ENCODE measurements at places on chromosomes 7 and 10. TPM values are rescaled to one million over a fixed set of nuclear protein-coding genes. Genes with fewer than 3 reads are reported as not detected.

- no peak for DNase-seq
Measured at GRCh38 chr7:31056775-31057346, 4.8 kb downstream of the ADCYAP1R1 start.

- no peak for DNase-seq
Measured at GRCh38 chr10:48759113-48759901, 74.6 kb downstream of the WDFY4 start.

DNA sequence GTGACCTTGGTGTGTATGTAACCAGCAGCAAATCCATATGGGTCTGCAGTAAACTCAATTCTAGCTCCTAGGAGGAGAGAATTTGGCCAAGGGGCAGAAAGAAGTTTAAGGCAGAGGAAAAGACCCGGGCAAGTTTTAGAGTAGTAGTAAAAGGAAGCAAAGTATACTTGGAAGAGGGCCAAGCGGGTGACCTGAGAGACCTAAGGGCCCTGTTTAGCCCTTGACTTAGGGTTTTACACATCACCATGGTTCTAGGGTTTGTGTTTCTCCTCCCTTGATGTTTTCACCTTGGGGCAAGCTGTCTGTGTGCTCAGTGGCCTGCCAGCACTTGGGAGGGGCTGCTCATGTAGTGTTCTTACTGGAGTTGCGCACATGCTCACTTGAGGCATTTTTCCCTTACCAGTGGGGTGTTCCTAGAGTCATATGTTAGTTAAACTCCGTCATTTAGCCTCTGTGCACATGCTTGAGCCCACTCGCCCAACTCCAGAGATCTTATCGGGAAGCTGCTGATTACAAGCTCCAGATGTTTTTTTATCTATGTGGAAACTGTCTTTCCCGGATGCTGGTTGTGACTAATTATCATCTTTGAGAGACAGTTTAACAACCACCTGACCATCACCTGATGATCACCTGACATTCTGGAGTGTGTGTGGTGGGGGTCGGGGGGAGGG, 137.6 kb upstream of the PRSS1 start:
- peak; percentile 32 for DNase-seq

DNA sequence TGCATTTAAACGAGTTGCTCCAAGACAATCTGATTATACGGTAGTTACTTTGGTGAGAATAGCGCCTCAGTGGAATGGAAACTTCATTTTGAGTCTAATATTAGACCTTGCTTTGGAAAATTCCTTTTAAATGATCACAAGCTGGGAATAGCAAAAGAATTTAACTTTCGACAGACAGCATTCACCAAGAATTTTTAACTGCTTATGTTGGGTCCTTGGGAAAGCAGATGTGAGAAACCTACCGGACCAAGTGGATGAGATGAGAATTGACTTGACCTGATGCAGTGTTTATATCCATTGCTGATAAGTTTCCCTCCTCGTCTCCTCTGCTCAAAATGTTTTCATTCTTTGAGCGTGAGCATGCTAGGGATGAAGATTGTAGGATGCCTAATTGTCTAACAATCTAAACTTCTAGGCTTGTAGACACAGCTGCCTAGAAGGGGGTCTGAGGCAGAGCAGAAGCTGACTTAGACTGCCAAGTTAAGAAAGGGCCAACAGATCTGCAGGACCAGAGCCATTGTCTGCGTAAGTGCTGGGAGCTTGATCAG, 126.9 kb downstream of the CNNM2 start:
- DNase-seq: no peak

LRRC61 gene
- 34.0 TPM for total RNA-seq

- DNase-seq: peak; percentile 50
Measured at GRCh38 chr10:27819781-27820531, 74.3 kb upstream of the MKX start.

DNA sequence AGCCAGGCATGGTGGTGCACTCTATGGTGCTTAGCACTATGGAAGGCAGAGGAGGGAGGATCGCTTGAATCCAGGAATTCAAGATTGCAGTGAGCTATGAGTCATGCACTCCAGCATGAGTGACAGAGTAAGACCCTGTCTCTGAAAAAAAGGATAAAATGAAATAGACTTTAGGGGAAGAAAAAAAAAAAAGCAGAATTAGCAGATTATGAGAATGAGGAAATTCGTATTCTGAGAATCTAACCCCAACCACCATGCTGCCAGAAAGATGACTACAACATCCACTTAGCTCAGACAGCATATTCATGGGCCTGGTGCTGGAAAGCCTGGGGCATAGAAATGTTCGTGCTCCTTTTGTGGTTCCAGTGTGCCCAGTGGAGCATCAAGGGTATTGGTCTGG, 63.3 kb downstream of the TMEM26 start:
- DNase-seq: no peak

GRCh38 chr10:101292194-101293006, 61.6 kb upstream of the BTRC start:
- peak; percentile 52 for DNase-seq

GRCh38 chr10:23702977-23703414, 264.1 kb downstream of the OTUD1 start:
- peak; percentile 71 for DNase-seq

PON1 gene
- not detected for total RNA-seq

- no peak for DNase-seq
Measured at GRCh38 chr7:66877577-66878300, 43.3 kb upstream of the TMEM248 start.

CCL26 gene
- total RNA-seq: not detected

GRCh38 chr10:17851611-17852010, 42.5 kb downstream of the MRC1 start:
- DNase-seq: no peak

GRCh38 chr10:92313750-92314149, 22.8 kb downstream of the MARCHF5 start:
- DNase-seq: no peak

- DNase-seq: peak; percentile 15
Measured at GRCh38 chr10:129491123-129491734, 24.2 kb downstream of the MGMT start.

DNA sequence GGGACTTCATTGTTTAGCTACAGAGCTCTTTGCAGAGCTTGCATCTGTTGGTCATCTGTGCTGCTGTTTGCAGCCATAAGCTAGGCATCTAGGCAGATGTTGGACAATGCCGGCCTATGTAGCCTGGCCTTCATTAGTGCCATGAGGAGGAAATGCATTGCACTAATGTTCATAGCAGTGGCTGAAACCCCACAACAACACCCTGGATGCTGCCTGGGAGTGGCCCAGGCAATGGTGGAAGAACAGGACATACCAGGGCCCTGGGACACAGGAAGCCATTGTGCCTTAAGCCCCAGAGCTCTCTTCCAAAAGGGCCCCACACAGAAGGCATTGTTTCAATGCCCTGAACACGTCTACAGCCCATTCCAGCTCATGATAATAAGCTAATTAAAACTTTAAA, 131.5 kb upstream of the LYZL1 start:
- no peak for DNase-seq

- peak; percentile 21 for DNase-seq
Measured at GRCh38 chr7:43071604-43072003, 40.8 kb upstream of the HECW1 start.

CPA2 gene
- total RNA-seq: 1.9 TPM

DNA sequence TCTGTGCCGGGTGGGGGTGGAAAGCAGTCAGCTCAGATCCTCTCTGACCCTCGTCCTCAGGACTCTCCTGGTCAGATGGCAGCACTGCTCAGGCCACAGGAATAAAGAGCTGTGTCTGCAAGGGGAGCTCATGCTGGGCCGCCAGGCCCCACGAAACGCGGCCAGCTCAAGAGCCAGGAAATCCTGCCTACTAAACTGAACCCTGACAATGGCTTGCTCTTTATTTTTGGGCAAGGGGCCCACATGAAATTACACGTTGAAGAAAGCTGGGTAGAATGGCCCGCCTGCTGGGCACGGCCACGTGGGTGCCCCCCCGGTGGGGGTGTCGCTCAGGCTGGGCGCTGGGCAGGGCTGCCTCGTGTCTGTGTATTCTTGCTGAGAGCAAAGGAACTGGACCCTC, 103.0 kb downstream of the ITIH5 start:
- no peak for DNase-seq

DNA sequence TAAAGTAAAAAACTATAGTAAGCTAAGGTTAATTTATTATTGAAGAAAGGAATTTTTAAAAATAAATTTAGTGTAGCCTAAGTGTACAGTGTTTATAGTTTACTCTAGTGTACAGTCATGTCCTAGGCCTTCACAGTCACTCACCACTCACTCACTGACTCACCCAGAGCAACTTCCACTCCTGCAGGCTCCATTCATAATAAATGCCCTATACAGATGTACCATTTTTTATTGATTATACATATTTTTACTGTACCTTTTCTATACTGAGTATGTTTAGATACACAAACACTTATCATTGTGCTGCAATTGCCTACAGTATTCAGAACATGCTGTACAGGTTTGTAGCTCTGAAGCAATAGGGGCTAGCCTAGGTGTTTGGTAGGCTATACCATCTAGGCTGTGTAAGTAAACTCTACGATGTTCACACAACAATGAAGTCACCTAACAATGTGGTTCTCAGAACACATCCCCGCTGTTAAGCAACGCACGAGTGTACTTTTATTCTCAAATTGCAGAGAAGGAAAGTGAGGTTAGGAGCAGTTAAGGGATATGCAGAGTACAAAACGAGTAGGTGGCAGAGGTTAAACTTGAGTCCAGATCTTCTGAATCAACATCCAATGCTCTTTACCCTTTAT, 38.9 kb upstream of the PLCE1 start:
- DNase-seq: no peak

- no peak for DNase-seq
Measured at GRCh38 chr10:86451604-86451960, 70.0 kb downstream of the WAPL start.

- no peak for DNase-seq
Measured at GRCh38 chr10:26543567-26544306, 105.6 kb downstream of the APBB1IP start.

TLL2 gene
- total RNA-seq: 0.15 TPM

GRCh38 chr7:36304099-36304425, 85.6 kb upstream of the ANLN start:
- DNase-seq: no peak

SLC18A3 gene
- total RNA-seq: not detected

DNA sequence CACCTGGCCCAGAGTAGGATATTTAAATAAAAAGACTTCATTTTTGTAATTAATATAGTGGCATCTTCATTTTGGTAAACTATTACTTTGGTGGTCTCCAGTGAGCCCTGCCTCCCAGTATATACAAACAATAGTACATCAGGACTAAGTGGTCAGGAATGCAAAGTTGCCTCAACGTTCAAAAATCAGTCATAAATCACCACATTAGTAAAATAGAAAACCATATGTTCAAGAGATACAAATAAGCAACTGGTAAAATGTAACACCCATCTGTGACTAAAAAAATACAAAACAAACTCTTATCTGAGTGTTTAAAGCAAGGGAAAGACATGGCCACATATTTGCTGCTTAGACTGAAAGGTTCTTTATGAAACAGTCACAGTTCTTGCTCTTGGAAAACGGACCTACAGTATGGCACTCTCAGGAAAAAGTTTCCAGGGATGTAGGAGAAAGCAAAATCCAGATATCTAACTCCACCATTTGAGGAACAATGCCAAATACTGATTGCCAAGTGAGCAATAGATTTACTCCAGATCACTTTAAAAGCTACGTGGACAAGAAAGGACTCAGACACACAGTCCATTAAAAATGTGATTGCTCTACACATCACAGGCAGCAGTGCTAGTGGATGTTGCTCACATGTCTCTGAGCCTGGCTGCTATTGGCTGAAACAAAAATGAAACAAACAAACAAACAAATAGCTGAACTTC, 15.1 kb upstream of the RHOBTB1 start:
- DNase-seq: no peak

DNA sequence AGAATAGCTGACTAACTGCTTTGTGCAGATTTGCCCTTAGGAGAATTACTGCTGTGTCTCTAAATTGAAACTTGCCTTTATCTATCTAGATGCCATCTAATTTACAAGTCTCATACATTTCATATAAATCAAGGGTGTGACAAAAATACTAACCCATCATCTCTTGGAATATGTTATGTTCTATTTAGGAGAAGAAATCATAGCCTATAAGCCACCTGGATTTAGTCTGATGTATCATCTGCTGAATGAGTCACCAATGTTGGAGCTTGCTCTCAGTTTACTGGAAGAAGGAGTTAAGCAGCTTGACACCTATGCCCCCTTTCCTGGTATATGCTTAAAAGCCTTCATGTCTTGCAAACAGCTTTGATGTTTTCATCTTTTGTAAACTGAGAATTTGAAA, 43.5 kb downstream of the NUP205 start:
- DNase-seq: no peak

CEP55 gene
- 23.8 TPM for total RNA-seq

GRCh38 chr10:61708846-61709245, 46.1 kb downstream of the CABCOCO1 start:
- no peak for DNase-seq

DNA sequence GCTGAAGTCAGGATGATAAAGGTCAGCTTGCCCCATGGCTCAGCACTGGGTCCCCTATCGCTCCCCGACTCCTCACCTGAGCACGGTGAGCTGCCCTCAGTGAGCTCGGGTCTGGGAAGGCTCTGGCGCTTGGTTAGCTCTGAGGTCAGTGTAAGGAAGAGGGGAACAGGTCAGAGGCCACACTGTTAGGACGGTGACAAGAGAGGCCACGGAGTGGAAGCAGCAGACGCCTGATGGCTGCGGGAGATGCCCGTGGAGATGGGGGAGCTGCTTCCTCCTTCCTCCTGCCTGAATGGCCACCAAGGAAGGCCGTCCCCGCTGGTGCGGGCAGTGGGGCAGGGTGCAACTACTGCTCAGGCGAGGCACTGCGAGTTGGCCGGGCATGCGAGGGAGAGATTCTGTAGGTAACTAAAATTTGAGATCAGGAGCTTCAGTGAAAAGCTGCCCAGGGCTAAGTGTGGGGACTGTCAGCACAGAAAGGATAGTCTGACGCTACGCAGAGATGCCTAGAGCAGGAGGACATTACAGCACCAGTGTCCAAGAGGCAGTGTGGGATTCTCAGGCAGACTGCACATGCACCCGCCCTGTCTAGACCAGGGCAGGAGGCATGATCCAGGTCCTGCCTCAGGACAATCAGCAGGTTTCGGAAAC, 231.3 kb upstream of the GRB10 start:
- no peak for DNase-seq

DNA sequence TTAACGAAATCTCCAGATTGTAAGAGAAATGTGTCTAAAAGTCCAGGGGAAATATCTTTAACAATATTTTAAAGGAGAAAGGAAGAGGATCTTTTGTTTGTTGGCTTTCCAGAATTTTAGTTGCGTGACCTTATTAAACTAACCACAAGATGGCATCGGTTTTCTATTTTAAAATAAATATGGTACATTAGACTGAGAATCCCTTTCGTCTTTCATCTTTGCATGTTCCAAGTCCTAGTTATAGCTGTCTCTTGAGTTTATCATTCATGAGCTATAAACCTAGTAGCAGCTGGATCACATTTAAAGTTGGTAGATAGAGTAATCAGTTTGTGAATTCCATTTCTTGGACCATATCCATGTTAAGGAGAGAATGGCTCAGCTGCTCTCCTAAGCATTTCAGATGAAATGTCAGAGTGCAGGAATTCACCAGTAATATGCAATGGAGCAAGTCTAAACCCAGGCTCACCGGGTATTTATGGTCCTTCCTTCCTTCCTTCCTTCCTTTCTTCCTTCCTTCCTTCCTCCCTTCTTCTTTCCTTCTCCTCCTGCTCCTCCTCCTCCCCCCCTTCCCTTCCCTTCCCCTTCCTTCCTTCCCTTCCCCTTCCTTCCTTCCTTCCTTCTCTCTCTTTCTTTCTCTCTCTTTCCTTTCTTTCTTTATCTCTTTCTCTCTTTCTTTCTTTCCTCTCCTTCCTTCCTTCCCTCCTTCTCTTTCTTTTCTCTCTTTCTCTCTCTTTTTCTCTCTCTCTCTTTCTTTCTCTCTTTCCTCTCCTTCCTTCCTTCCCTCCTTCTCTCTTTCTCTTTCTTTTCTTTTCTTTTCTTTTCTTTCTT, 57.8 kb upstream of the RAB18 start:
- peak; percentile 52 for DNase-seq
